ENCODE measurements at places on chromosomes 13 and 19. TPM values are rescaled to one million over a fixed set of nuclear protein-coding genes. Genes with fewer than 3 reads are reported as not detected.

GRCh38 chr19:42762789-42763188 lies 2.7 kb downstream of the PSG8 start:
- no peak overlapping the region for H3K4me3 ChIP-seq
- H3K27me3 ChIP-seq: peaks cover 36% of the 10 kb centered on the region
- H3K36me3 ChIP-seq: peaks cover 2% of the 10 kb centered on the region

DNA sequence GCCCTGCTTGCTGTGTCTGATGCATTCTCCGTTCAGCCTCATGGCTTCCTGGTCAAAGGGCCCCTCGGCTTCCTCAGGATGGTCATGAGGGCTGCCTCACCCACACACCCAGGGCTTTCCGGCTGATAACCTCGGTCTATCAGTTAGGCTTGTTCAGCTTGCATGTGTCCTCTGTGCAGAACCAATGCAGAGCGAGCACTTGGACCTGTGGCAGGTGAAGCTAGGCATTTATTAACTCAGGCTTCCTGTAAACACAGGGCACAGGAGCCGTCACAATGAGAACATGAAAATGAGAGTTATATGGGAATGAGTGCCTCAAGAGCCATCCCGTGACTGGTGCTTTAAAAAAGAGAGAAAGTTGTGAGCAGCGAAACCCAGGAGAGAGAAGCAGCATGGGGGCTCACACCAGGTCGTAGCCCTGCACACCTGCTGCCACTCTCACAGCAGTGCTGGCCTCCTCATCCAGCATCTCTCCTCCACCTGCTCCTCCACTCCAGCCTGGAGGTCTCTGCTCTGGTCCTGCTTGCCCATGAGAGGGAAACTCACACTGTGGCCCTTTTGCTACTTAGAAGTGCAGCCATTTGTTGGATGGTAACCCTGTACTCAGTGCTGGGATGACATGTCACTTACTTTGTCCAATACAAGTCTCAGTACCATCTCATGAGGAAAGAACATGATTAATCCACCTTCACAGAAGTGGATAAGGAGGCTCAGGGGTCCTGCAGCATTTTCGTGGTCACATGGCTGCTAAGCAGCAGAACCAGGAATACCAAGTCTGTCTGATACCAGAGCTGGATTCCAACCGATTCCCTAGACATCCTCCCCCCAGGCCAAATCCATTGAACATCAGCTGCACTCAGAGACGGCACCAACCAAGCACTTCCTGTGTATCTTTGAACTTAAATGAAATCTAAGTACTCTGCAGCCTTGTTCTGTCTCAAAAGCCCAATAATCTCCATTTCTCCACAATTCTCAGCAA lies 50.5 kb upstream of the IRS2 start:
- H3K27ac ChIP-seq: no peak overlapping the region
- H3K36me3 ChIP-seq: no peaks in the 10 kb centered on the region
- no peak overlapping the region for H3K4me3 ChIP-seq
- H3K27me3 ChIP-seq: peaks cover 80% of the 10 kb centered on the region

The ODAD3 gene
- total RNA-seq: not detected

- H3K4me1 ChIP-seq: peaks cover 2% of the 10 kb centered on the region
- H3K36me3 ChIP-seq: no peaks in the 10 kb centered on the region
- no peak for DNase-seq
- H3K27ac ChIP-seq: no peak overlapping the region
- H3K27me3 ChIP-seq: peaks cover 8% of the 10 kb centered on the region
These were observed 5.8 kb downstream of the CERS1 start for GRCh38 chr19:18889949-18890745.

The SWSAP1 gene
- total RNA-seq: 2.9 TPM

The CTU1 gene
- 4.6 TPM for total RNA-seq

The ZNF43 gene
- total RNA-seq: 24.4 TPM

The SACS gene
- total RNA-seq: 19.1 TPM
